ENCODE measurements at places on chromosomes 4 and X.

DNA sequence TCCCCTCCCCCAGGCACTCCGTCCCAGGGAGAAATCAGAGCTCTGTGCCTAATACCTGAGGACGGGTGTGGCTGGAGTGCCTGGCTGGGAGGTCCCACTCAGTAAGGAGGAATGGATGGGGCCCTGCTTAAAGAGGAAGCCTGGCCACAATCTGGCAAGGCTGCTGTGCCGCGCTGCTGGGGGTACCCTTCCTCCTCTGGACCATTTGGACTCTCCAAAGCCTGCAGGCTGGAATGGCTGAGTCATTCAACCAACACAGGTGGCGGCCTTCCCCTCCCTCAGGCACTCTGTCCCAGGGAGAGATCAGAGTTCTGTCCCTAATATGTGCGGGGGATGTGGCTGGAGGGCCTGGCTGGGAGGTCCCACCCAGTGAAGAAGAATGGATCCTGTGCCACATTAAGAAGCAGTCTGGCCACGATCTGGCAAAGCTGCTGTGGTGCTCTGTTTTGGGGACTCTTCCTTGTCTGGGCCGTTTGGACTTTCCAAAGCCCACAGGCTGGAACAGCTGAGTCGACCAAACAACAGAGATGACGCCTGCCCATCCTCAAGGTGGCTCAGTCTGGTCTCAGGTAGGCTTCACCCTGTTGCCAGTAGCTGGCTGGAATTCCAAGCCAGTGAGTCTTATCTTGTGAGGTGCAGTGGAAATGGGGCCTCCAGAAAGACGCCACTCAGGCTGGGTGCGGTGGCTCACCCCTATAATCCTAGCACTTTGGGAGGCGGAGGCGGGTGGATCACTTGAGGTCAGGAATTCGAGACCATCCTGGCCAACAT is 127.3 kb upstream of the HUWE1 start:
- no peak for DNase-seq

DNA sequence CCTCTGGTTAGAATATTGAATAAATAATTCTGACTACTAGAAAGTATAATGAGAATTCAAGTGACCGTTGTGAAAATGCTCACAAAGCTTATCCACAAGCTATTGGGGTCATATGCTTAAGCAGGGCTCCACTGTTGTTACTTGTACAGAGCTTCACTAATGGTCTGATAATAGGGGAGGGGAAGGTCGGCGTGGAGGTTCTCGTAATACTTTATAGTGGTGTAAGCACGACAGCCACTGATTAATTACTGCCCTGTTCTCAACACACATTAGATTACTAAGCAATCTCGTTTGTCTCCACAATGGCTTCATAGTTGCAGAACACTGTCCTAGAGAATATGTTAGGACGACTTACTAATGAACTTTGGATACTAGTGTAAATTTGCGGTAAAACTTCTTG is 11.6 kb downstream of the UNC5C start:
- DNase-seq = no peak

- DNase-seq = no peak
Measured at GRCh38 chr4:185280608-185281007, 71.2 kb downstream of the SNX25 start.

DNA sequence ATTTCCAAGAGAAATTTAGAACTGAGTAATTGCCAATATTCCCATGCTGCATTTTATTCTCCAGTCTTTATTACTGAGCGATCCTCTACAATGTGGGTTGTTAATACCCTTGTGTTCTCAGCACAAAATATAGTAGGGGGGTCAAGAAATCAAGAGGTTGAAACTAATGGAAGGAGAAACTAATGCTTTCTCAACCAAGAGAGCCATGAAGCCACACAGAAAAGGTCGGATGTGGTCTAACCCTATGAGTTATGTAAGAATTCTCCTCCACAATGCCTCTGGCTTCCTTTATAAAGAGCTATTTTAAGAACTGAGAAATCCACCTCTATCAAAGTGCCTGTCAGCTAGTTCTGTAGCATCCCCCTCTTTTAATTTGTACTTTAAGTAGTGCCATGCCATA is 268.5 kb downstream of the CHIC1 start:
- no peak for DNase-seq

DNA sequence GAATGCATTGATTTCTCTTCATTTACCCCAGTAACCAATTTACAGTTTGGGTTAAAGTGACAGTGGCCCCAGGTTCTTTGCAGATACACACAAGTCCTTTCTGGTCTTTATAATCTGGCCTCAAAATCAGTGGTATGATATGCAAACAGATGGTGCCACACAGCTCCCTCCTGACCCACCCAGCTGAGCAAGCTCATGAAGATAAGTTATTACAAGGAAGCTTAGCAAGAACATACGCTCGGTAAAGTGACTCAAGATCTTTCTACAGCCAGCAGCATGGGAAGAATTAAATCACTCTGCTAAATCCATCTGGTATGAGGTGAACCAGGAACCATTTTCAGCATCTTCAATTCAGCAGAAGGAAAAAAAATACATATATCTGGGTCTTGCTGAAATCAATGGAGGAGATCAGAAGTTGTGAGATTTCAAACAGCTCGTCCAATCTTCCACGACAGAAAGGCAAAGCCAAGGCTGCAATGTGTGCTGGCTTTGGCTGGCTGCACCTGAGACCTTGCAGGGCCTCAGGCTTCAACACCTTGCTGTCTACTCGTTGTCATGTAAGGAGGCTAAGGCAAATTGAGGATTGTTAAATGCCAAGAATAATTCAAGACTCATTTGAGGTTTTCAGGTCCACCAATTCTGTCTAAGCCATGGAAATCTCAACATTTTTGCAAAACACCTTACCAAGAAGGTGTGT is 28.2 kb downstream of the SEL1L3 start:
- peak; percentile 71 for DNase-seq

GRCh38 chrX:83508526-83509253 is 600 bp downstream of the POU3F4 start:
- DNase-seq = no peak

DNA sequence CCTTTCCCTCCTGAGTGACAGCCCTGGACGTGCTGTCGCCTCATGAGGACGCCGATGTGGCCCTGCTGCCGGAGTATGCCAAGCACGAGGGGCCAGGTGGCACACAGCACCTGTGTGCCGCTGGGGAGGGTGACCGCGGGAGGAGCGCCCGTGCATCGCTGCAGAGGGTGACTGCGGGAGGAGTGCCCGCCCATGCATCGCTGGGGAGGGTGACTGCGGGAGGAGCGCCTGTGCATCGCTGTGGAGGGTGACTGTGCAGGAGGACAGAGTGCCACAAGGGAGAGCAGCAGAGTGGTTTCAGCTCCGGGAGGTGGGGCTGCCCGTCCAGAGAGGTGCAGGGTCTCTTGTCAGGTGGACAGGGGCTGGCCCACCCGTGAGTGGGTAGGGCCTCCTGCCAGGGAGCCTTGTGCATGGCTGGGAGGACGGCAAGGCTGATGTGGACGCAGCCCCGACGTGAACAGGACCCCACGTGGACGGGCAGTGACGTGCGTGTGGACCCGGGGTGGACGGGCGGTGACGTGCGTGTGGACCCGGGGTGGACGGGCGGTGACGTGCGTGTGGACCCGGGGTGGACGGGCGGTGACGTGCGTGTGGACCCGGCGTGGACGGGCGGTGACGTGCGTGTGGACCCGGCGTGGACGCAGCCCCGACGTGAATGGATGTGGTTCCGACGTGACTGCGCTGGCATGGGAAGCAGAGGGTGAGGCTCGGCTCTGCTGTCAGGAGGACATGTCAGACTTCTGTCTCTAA is 14.7 kb downstream of the PCGF3 start:
- DNase-seq = peak; percentile 58

DNA sequence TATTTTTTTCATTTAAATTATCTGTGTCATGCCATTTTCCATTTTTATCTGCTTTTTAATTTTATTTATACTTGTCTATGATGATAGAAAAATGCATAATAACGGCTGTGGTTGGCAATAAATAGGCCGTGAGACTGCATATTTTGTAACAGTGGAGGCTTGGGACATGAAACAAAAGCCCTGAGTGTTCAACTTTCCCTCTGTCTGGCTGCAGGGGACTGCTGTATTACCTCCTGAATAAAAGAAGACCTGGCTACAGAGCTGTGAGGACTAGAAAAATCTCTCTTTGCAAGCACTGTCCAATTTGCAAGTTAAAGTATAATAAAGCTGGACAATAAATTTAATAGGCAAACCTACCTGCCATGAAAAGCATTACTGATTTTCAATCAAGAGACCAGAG is 82.1 kb downstream of the MAGEB10 start:
- no peak for DNase-seq

DNA sequence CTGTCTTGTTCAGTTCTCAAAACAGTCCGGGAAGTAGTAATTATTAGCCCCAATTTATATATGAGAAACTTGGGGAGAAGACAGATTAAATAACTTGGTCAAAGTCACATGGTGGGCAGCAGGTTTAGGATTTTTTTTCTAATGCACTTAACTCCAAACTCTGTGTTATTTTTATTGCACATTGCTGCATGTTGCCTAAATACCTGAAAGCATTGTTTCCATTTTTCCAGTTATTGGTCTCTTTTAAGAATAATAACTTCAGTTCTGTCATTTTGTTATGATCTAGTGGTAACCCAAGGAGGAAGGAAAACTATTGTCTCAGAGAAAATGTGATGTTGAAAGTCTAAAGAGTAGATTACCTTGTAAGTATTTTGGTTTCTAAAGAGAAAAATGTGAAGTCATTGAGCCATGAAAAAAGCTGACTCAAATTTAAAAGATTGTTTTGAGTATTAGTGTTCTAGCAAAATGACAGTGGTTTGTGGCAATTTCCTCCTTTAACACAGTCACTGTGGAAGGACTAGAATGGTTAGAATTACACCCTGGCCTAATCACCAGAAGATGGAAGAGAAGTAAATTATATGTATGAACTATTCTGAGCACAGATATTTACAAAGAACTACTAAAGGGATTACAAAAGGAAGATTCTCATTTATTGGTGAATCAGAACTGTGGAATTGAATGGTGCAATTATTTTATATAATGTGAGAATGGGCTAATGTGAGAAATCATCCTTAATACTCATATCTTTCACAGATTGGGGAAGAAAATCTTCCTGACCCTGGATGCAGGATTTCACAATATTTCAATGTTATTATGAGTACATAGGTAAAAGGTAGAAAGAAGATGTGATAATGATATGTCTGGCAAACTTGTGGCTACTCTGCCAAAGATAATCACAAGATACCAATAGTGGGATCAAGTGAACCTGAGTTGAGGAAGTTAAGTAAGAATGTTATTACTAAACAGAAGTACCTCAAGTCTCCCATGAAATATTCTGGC is 21.7 kb upstream of the CXCL8 start:
- no peak for DNase-seq

GRCh38 chr4:118833192-118833820 is 2.6 kb downstream of the SEC24D start:
- DNase-seq = peak; percentile 23

DNA sequence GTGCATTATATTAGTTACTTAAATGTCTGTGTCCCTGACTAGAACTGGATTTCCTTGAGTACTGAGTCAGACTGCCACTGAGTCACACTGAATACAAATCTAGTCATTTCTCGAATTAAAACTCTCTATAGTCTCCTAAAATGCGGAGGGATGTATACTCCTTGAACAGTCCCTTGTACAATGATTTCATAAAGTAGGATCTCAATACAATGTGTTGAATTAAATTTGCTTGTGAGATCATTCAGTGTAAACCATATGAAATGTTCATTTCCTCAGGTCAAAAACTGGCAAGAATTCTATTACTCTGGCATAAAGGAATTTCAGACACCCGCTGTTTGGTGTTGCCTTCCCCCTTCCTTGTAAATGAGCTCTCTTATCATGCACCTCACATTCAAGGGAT is 17.5 kb upstream of the FAM241A start:
- no peak for DNase-seq
